ENCODE measurements at places on chromosomes 7 and 10. TPM values are rescaled to one million over a fixed set of nuclear protein-coding genes. Genes with fewer than 3 reads are reported as not detected.

ATRNL1 gene
- total RNA-seq, result 0.26 TPM

SMO gene
- total RNA-seq, result 18.9 TPM

EPHB4 gene
- total RNA-seq, result 62.8 TPM

CHAT gene
- not detected for total RNA-seq

MRLN gene
- total RNA-seq, result not detected

SGMS1 gene
- total RNA-seq, result 74.8 TPM

SCIN gene
- total RNA-seq, result not detected

Measured in pericardium fibroblast (primary cell).